ENCODE measurements at places on chromosomes 16 and 17.

GRCh38 chr17:32793841-32794240 is 83.1 kb downstream of the MYO1D start:
- DNase-seq: no peak

- DNase-seq: no peak
Observed at GRCh38 chr16:89366561-89367537, 123.5 kb downstream of the ANKRD11 start.

- no peak for DNase-seq
Observed at GRCh38 chr17:60065136-60065535, 13.6 kb downstream of the HEATR6 start.

DNA sequence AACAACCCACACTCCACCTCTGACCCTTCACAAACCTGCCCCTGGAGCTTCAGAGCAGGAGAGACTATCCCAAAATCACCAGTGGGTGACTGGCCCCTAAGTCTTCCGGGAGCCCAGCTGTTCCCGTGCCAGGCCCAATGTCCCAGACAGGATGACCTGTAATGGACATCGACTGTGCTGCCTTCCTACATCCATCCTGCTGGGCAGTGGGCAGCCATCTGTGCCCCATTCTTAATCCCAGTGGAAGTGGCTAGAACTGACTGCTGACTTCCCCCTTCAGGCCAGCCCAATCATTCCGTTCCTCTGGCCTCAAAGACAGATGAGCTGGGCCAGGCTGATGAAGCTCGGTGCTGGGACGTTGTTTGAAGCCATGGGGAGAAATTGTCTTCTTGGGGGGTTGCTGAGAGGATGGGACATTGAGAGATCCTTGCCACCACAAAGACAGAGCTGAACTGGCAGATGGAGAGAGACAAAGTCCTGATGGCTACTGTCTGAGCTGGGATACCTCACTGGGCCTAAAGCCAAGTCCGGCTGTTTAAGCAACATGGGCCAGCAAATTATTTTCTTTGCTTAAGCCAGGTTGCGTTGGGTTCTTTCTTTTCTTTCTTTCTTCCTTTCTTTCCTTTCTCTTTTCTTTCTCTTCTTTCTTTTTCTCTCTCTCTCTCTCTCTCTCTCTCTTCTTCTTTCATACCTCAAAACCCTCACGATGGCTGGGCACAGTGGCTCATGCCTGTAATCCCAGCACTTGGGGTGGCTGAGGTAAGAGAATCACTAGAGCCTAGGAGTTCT is 17.9 kb upstream of the ALOX15B start:
- DNase-seq: no peak

- no peak for DNase-seq
Observed at GRCh38 chr17:9767432-9767991, 23.9 kb downstream of the DHRS7C start.

- no peak for DNase-seq
Observed at GRCh38 chr17:2138761-2139160, 83.9 kb downstream of the HIC1 start.

DNA sequence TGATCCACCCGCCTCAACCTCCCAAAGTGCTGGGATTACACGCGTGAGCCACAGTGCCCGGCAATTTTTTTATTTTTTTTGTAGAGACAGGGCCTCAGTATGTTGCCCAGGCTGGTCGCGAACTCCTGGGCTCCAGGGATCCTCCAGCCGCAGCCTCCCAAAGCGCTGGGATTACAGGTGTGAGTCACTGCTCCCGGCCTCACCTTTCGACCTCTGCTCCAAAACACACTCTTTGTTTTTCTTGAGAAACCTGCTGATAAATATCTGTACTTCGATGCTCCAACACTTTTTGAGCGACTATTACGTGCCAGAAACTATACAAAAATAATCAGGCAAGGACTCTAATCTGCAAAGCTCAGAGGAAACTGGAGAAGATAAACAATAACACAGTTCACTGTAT is 1.0 kb downstream of the MED1 start:
- DNase-seq: no peak

DNA sequence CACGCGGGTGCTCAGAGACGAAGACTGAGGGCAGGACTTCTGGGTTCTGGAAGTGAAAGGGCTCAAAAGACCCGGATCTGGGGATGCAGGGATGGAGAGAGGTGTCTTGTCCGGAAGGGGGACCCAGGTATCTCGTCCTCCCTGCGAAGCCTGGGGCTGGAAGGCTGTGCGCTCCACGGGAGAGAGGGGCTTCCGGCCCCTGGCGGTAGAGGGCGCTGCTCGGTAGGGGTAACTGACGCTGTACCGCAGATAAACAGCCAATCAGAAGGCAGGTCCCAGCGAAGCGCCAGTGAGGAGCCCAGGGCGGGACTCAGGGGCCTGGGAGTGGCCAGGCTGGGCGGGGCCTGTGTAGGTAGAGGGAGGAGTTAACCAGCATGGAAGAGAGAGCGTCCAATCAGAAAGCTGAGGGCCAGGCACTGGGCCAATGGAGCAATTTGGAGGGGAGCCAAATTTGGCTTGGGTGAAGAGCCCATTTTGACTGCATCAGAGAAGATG is 804 bp downstream of the TGFB1I1 start:
- DNase-seq: peak; percentile 45

GRCh38 chr17:1201132-1201702 is 21.4 kb upstream of the ABR start:
- peak; percentile 80 for DNase-seq

- no peak for DNase-seq
Observed at GRCh38 chr16:80287674-80288073, 253.1 kb upstream of the DYNLRB2 start.

DNA sequence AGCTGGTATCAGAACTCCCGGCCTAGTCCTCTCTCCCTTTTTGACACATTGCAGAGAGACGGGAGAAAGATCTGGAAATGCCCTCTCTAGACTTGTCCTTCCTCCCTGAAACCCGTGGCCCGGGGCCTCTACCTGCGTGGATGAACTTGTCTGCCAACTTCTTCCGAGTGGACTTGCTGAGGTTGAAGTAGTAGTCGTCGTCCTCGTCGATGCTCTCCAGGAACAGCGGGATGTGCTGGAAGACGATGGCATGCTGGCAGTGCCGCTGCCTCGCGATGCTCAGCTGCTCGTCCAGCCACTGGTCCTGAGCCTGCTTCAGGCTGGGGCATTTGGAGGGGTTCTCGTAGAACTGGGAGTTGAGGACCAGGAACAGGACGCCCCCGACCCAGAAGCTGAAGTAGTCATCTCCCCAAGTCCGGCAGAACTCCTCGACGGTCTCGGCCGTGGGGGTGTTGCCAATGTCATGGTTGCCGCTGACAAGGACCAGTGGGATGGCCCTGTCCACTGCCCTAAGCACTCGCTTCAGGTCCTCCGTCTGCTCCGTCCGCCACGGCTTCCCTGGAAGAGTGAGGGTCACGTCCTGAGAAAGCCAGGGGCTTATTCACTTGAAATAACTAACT is 99.1 kb downstream of the CPPED1 start:
- DNase-seq: no peak

- no peak for DNase-seq
Observed at GRCh38 chr17:76844846-76845245, 23.4 kb upstream of the MGAT5B start.

GRCh38 chr16:50275098-50275415 is 8.7 kb downstream of the ADCY7 start:
- DNase-seq: no peak

DNA sequence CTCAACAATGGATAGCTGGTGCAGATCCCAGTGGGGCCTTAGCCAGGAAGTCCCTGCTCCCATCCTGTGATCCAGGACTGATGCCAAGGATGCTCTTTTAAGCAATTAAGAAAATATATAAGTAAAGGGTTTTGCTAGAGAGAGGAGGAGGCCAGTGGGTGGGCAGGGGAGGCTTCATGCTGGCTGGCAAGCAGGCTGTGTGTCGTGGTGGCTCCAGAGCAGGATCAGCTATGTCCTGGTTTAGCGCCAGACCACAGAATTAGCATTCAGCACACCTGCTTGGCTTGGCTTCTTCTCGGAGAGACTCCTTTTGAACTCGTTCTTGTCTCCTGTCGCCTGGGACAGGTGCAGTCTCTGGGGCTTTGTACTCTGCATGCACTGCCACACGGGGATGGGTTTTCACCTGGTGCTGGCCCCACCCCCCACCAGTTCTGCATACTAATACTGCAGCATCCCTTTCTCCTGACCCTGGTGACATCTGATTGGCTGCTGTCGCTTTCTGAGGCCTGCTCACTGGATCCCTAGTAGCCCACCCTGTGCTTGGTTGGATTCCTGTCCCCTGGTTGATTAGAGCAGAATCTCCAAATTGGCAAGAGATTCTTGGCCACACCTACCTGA is 66.1 kb downstream of the PLD6 start:
- no peak for DNase-seq

DNA sequence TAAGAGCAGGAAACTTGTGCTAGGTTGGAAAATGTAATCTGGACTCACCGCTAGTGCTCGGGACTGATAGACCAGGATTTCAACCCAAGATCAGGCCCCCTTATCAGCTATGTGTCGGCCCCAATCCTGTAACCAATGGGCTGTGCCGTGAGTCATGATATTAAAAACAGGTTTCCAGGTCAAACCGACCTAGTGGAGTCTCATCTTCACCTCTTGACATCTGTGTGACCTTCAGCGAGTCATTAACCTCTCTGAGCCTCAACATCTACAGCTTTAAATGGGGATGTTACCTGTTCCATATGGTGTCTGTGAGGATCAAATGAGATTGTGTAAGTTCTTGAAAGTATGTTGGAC is 512 bp downstream of the PMM2 start:
- peak; percentile 33 for DNase-seq

DNA sequence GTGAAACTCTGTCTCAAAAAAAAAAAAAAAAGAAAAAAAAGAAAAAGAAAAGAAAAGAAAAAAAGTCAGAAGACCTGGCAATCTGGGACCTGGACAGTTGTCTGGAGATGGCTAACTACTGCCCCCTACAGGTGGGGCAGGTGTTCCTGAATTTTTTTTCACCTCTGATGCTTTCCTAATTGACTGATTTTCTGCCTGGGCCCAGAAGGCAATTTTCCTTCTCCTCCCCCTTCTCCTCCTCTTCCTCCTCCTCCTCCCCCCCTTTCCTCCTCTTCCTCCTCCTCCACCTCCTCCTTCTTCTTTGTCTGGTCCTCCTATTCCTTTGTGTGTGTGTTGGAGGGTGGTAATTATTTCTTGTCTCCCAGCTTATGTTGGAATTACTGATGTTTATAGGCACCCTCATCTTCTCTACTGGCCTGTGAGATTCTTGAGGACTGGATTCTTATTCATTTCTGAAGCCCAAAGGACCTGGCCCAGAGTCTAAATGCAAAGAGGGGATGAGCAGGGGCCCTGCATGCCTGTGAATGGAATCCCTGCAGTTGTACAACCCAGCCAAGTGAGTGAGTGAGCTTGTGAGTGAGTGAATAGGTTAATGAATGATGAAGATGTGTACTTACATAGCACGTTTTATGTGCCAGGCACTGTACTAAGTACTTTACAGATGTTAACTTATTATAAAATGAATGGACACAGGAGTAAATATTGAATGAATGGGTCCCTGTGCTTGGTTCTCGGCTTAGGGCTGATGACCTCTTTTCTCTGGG is 26.9 kb downstream of the IRX5 start:
- DNase-seq: peak; percentile 43

DNA sequence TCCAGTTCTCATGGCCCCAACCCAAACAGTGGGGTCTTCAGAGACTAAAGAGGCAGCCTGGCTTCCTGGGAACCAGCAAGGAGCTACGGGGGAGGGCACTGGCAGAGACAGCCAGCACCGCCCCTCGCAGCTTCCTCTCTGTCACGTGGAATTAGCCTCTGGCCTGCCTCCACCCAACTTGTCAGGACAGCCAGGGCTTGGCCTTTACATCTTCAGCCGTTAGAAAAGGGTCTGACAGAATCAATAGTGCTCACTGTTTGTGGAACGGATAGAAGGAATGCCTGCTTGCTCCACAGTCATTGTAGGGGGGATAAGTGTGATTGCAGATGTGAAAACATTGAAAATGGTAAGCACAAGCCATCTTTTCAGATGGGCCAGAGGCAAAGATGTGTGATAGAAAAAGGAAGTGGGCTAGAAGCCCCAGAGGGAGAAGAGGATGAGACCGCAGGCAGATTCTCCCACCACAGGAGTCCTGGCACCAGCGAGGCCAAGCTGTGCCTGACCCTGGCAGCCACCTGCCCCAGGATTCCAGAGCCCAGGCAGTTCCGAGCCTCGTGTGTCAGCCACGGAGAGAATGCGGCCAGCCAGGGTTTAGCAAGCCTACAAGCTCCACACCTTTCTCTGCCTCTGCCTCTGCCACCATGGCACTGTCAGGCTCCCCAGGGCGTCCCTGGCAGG is 18.6 kb downstream of the GRIN2C start:
- DNase-seq: no peak

GRCh38 chr16:28863929-28864793 is 518 bp downstream of the SH2B1 start:
- peak; percentile 26 for DNase-seq

- no peak for DNase-seq
Observed at GRCh38 chr16:89779231-89779908, 37.1 kb downstream of the FANCA start.

GRCh38 chr16:11546608-11547061 is 40.1 kb downstream of the LITAF start:
- DNase-seq: no peak

GRCh38 chr17:28549236-28550132 is 2.9 kb downstream of the UNC119 start:
- DNase-seq: peak; percentile 80

- DNase-seq: peak; percentile 47
Observed at GRCh38 chr17:35214192-35214591, 20.0 kb upstream of the SLC35G3 start.

DNA sequence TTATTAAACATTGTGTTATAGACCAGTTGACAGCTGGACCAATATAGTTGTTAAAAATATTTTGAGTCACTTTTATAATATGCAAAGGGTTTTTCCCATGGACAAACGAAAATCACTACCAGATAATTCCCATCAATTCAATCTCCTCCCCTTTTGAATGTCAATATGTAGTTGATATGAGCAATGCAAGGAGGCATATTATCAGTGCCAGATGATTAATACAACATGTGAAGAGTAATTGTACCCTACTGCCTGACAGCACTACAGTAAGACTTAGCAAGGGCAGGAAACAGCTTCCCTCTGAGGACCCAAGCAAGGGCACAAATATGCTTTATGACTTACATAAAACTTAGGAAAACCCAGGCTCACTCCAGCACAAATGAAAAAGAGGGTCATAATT is 17.3 kb downstream of the KANSL1 start:
- DNase-seq: no peak

GRCh38 chr17:12789075-12789480 is 220 bp upstream of the ARHGAP44 start:
- DNase-seq: no peak

DNA sequence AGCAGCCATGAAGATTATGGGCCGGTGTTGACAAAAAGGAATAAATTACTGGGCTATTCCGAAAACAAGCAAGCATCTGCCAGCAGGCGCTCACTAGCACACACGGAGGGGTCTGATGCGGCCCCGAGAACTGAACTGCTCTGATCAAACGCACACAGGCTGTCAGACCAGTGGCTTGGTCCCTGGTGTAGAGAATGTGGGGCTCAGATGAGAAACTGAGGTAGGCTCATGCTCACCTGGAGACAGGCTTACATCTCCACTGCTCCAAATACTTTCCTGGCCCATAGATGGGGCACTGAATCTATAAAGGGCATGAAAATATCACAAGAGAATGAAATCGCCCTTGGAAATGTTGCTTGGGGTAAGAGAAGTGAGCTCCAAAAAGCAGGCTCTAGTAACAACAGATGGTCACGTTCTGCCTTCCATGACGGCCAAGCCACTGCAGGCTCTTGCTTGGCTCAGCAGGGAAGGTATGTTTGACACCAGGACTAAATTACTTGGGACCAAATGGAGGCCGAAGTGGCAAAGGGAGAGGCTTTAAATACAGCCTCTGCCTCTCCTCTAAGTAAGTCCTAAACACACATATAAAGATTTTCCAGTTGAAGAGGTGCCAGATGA is 5.4 kb downstream of the ABR start:
- no peak for DNase-seq

GRCh38 chr17:59355030-59355701 is 23.7 kb downstream of the YPEL2 start:
- no peak for DNase-seq
